ENCODE measurements at places on chromosomes 7 and 10.

DNA sequence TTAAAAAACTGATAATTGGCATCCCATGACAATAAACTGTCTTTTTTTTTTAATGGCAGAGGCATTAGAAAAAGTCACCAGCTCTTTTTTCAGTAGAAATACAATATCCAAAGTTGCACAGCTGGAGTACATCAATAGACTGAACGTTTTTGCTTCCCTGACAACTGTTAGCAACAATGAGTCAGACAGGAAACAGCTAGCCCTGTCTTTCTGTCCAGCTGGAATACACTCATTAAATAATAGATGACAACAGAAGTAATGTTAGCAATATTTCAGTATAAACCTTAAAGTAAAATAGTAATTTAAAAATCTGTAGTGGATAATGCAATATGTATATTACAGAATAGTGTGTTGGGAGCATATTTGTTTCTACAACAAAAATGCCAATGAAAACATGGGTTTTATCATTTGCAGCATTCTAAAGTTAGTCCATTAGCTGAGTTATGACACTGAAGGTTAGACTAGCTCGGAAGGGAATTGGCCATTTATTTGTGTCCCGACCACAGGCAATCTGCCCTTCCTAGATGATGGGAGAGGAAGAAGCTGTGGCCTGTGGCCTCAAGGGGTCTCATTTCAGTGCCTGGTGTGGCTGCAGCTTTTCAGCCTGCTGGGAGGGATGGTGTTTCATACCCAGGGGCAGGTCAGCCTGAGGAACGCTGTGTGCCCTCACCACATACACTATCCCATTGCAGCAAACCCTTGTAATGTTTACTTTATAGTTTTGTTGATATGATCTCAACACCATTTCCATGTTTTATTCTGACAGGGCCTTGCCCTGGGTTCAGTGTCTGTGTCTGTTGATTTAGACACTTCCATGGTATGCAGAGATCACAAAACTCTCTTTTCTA is 173.3 kb downstream of the SLC16A9 start:
- peak; percentile 53 for DNase-seq

DNA sequence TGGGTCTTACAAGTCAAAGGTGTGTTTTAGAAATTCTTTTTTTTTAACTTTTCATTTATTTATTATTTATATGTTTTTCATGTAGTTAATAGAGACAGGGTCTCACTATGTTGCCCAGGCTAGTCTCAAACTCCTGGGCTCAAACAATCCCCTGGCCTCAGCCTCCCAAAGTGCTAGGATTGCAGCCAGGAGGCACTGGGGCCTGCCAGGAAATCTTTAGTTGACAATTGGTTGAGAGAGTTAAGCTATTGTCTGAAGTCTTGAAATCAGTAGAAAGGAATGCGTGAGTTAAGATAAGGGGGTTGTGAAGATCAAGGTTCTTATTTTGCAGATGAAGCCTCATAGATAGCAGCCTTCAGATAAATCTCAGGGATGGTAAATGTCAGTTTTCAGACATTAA is 245.4 kb upstream of the GALNT17 start:
- no peak for DNase-seq

DNA sequence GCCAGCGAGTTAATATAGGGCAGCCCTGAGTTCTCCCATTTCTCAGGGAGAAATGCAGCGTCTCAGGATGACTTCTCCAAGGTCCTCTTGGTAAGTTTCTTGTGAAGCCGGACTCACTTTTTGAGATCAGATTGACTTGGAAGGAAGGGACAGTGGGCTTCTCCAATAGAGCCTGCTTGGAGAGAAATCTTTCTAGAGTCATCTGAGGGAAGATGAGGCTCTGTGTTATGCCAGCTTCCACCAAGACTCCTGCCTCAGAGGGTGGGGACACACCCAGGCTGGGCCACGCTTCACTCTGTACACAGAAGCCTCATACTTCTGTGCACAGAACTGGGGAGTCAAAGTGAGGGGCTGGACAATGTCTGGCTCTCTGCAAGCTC is 5.6 kb downstream of the C10orf105 start:
- DNase-seq = no peak

DNA sequence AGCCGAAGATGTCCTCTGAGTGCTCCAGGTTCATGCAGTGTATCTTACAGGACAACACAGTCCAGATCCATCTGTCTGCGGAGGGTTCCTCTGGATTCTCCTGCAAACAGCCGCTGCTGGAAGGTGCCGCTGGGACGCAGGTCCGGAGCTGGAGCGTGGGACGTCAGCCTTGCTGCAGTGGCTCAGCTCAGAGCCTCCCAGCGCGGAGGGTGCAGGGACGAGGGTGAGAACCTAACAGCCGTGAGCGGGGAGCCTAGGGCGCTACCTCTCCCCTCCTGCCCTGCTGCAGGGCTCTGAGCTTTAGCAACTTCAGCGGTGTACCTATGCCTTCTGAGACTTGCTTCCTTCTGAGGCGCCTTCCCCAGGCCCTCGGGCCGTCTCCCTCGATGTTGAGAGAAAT is 137.6 kb upstream of the TMEM72 start:
- DNase-seq = no peak

GRCh38 chr7:356087-356486 is 66.1 kb downstream of the FOXL3 start:
- no peak for DNase-seq

DNA sequence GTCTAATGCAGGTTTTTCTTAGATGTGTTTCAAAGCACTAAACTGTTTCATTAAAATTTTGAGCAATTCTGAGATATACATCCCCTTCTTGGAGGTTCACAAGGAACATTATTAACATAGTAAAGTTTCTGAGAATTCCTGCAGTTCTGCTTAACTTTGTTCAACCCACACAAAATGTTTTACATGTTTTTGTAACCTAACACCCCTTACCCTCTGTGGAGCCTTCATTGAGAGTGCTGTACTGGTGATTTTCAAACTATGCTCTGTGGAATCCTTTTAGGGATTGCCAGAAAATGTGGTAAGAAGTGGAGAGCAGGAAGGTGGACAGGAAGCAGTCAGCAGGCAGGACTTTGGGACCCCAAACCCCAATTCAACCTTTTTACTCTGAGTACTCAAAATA is 53.6 kb upstream of the ABCB5 start:
- DNase-seq = no peak

- no peak for DNase-seq
These were observed 4.2 kb downstream of the KCNMA1 start for GRCh38 chr10:77633376-77633775.
